ENCODE measurements at places on chromosomes 2 and 18.

DNA sequence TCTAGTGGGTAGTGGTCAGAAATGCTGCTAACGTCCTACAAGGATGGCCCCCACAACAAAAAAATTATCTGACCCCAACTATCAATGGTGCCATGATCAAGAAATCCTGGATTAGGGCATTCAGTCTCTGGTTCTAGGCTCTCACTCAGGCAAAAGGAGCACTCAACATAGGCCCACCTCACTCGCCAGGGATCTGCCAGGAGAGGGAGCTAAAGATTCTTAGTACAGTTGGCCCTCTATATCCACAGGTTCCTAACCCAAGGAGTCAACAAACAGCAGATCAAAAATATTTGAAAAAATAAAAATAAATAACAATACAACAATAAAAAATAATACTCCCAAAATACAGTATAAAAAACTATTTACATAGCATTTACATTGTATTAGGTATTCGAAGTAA is 10.0 kb downstream of the SLC4A5 start:
- DNase-seq, result peak; percentile 34

DNA sequence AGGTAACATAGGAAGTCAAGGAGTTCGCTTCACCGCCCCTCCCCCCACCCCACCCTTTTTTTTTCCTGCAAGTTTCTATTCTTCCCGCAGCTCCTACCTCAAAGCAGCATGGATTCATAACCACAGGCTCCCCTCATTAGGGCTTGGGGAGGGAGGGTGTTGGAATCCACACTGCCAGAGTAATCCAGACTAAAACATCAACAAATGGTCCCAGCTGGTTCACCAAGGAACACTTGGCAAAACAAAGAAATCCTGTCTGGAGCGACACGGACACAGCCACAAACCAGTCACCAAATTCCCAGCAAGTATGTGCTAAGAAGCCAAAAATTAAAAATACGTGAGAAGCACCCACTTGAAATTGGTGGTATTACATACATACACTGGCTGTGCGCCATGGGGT is 106.9 kb upstream of the PPP1CB start:
- no peak for DNase-seq

- no peak for DNase-seq
These were observed 1.5 kb downstream of the SFXN5 start for GRCh38 chr2:73069855-73070642.

DNA sequence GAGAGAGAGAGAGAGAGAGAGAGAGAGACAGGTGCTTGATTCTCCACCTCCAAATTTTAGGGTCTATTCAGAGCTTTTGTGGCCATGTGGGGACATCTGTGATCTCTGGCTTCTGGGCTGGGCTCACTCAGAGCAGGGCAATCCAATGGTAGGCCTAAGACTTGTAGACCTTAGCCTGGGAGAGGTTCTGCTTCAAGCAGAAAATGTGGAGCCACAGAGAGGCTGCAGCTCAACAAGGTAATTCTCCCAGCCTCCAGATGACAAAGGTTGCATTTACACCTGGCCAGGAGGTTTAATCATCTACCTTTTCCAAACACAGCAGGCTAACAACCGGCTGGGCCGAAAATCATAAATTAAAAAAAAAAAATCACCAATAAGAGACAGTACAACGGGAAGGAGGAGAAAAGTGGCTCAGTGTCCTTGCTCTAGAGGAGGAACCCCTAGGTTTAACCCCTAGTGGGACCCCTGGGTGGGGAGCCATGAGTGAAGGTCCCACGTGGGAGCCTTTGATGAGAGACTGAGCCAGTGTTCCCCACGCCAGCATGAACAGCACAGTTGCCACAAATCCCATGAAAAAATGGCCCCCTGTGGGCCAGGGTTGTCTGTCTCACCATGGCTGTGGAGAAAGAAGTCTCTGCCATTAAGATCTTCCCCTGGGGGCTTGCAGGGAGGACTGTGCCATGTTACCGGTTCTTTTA is 124.0 kb upstream of the GATA6 start:
- no peak for DNase-seq

GRCh38 chr2:230227216-230227615 is 1.7 kb downstream of the SP140 start:
- no peak for DNase-seq

DNA sequence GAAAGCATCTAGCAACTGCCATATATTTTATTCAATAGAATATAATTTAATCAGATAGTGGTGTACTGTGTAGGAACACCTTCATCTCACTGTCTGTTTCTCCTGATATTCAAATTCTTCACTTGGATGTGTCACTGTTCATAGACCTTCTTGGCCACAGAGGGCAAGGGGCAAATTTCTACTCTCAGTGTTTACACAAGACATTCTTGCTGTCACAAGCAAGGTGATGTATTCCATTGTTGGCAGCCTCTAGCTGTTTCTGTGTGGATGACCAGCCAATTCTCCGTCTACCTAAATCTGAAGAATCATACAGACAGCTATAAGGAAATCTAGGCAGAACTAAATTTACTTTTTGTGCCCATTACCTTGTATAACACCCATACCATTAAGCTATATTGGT is 948.3 kb downstream of the CNTNAP5 start:
- no peak for DNase-seq

DNA sequence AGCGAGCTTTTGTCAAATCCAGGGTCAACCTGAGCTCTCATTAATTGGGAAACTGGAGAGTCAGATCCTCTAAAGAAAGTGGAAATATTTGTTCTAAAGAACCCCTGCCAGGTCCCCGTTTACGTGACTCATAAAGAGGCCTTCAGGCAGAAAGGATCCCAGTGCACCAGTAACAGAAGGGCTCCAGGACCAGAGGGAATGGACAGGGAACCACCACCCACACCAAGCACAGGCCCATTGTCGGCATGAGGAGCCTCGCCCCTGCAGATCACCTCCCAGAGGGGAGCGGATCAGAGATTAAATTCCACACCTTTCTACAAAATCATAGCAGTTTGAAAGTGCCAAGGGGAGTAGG is 16.4 kb upstream of the C1QL2 start:
- no peak for DNase-seq

Measured in activated CD4-positive, alpha-beta T cell treated with anti-CD3 and anti-CD28 coated beads, Interleukin-2, amount 10 ng/mL, durations not matched to agents 7 days and 5 days (primary cell).